ENCODE measurements at places on chromosomes 6 and 20.

DNA sequence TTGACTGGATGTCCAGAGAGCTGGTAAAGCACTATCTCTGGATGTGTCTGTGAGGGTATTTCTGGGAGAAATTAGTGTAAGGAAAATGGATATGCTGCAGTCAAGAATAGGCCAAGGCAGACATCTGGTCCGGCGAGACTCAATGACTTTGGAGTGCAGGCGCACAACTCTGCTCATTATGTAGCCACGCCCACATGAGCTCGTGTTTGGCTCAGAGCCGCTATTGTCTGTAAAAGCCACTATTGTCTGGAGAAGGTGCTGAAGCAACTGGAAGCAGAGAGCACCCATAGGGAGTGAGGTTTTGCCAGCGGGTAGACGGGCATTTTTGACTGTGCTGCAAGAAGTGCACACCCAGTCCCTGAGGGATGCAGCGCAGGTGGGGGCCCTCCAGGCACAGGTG lies 305.0 kb upstream of the POU3F2 start:
- H3K27me3 ChIP-seq = no peaks in the 10 kb centered on the region
- no peak overlapping the region for H3K4me3 ChIP-seq
- no peaks in the 10 kb centered on the region for H3K36me3 ChIP-seq
- no peak overlapping the region for H3K27ac ChIP-seq

DNA sequence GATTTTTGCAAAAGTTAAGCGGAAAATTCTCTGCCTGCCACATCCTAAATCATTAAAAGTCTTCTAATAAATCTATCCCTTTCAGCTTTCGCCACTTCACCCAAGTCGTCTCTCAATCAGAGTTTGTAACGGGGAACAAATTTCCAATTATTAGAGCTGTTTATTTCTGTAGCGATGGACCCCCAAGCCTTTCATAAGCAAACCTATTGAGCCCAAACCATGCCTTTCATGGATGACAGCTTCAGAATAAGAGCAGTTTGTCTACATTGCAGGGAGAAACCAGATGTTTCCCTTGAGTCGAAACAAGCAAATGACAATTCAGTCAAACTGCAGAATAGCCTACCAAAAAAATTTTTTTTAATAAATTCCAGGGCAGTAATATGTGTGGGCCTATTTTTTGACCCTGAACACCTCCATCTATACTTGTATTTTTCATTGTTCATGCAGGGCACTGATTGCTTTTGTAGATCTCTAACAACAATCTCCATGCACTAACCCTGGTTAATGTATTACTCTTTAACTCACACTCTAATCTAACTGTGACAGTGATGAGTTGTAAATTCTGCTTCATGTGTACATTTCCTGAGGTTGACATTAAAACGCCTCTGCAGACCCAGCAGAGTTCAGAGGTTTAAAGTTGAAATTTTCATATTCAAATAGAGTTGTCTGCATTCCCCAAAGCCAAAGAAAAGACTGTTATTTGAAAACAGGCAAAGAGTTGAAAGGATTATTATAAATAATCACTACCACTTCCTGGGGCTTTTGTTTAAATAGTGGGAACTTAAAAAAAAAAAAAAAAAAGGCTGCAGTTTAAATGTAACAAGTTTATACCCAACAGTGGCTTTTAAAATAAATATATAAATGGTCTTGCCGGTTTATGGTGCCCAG lies 64.5 kb downstream of the ATP9A start:
- H3K4me3 ChIP-seq = no peak overlapping the region
- no peaks in the 10 kb centered on the region for H3K27me3 ChIP-seq
- no peaks in the 10 kb centered on the region for H3K36me3 ChIP-seq
- no peak for DNase-seq
- no peak overlapping the region for H3K27ac ChIP-seq

GRCh38 chr6:20658516-20658915 lies 124.3 kb downstream of the CDKAL1 start:
- no peak overlapping the region for H3K4me3 ChIP-seq
- H3K36me3 ChIP-seq = no peaks in the 10 kb centered on the region
- no peak for DNase-seq
- no peak overlapping the region for H3K27ac ChIP-seq

- no peaks in the 10 kb centered on the region for H3K27me3 ChIP-seq
- H3K36me3 ChIP-seq = no peaks in the 10 kb centered on the region
- H3K4me1 ChIP-seq = no peaks in the 10 kb centered on the region
- no peak overlapping the region for H3K27ac ChIP-seq
- H3K4me3 ChIP-seq = no peak overlapping the region
- no peak for DNase-seq
Observed at GRCh38 chr6:132286298-132287019, 114.8 kb downstream of the MOXD1 start.

DNA sequence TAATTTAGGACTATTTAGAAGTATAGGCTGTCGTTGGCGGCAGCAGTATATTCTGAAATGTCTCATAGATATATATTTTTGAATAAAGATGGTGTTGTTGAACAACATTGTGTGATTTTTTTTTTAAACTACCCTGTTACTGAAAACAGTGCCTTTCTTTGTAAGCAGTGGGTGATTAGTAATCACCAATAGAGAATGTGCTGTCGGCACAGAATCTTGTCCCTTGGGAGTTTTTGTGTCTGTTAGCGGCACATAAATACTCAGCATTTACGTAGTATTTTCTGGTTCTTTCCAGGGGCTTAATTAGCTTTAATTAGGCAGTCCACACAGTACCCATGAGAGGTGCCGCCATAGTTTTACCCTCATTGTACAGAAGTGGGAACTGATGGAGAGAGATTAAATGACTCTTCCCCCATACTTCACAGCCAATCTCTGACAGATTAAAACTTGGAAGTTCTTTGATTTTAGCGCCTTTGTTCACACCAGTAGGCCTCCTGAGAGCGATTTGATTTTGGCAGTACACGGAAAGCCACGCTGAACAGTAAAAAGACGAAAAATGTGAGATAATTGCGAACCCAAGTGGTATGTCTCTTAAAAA lies 58.8 kb downstream of the RPRD1B start:
- H3K27me3 ChIP-seq = no peaks in the 10 kb centered on the region
- H3K36me3 ChIP-seq = peaks cover 29% of the 10 kb centered on the region
- H3K4me3 ChIP-seq = no peak overlapping the region
- H3K27ac ChIP-seq = peak overlapping the region; percentile 20
- no peak for DNase-seq
